Liver (tissue), 10 donors: ENCODE measurements at places on chromosomes 2 and 18. TPM values are rescaled to one million over a fixed set of nuclear protein-coding genes. Genes with fewer than 3 reads are reported as not detected.

DNA sequence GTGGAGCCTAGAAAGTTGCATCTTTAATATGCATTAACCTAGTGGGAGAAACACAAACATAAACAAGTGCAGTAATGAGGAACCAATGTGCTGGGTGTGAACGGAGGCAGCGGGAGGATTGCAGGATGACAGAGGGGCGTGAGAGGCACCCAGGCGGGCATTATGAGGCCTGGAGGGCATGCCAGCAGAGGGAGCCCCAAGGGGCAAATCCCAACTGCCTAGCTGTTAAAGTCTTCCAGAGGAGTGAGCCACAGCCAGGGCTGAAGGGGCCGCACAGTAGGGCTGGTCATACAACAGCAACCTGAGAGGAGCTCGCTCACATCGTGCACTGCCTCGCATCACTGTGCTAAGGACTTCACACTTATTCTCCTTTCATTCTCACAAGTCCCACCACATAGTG lies 13.3 kb upstream of the PRELID3A start:
- no peak for DNase-seq

The RAB27B gene
- total RNA-seq = 0.33 TPM

GRCh38 chr18:37997695-37998094 lies 432.1 kb upstream of the CELF4 start:
- no peak for DNase-seq

DNA sequence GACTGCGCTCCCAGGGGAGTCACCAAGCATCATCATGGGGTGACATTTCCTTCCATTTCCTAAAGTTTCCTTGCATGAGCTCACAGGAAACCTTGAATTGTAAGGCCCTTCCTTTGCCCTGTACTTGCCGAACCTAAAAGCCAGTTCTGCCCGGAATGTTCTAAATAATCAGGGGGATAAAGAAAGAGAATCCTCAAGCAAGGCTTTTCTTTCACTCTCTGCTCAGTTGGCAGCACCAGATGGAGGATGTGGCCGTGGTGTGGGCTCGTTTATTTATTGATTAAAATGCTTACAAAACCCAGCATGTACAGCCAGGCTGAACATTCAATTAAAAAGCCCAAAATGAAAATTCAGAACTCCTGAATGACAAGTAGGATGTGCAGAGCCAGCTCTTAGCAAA lies 170.5 kb downstream of the SH3RF3 start:
- DNase-seq = no peak

DNA sequence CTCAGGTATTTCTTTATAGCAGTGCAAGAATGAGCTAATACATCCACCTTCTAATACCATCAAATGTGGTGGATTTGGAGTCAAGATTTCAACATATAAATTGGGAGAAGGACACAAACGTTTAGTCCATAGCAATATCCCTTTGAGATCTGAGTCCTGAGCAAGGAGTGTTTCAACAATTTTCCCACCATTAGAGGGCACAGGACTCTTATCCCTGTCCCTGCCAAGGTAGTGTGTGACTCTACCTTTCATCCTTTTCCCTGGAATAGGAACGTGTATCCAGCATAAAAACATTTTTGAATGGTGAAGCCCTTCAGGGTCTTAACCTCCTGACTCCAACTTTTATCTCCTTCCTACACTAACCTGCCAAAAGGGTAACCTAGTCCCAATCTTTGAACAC lies 181.3 kb upstream of the SRD5A2 start:
- no peak for DNase-seq

DNA sequence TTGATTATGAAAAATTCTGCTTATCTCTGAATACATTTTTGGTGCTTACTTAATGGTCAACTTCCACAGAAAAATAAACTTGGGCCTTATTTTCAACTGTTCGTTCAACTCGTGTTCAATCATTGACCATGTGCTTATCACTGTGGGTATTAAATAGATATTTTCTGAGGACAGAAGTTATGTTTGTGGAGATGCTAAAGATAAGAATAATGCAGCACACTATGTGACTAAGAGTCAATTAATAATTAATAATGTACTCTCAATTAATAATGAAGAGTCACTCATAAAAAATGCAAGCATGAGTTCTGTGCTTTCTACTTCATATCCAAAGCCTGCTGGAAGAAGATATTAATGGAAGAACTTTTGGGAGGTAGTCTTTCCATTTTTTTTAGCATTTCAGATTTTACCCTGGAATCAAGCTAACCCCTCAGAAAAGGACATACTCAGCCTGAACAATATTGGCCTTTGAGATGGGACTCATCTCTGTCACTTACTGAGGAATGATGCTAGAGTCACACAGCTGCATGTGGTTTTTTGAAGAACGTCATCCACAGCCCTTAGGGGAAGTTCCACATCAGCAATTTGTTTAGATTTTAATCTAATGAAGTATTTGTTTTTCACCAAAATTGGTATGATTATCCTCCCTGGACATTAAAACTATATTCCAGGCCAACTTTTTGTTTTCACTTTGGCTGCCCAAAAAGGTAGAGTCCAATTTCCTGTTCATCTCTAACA lies 191.9 kb upstream of the CRIM1 start:
- DNase-seq = no peak

DNA sequence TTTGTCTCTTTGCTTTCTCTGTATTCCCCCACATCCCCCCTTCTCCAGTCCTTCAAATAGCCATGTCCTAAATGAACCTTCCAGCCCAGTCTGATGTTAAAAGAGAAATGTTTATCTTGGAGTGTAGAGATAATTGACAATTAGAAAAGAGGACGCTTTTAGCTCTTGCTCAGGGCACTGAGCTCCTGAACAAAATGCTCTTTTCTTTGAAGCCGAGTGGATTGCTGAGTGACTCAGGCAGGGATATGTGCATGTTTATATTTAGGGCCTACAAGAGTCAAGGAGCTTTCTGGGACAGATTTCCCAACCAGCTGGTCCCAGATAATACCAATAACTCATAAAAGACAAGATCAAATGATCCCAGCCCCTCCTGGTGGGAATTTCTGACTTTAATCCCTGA lies 88.0 kb upstream of the SETBP1 start:
- no peak for DNase-seq

GRCh38 chr2:105734762-105735538 lies 9.8 kb upstream of the NCK2 start:
- no peak for DNase-seq
